Sigmoid colon (tissue), 7 donors: ENCODE measurements at places on chromosomes 7 and 10. TPM values are rescaled to one million over a fixed set of nuclear protein-coding genes. Genes with fewer than 3 reads are reported as not detected.

GRCh38 chr10:117621196-117621595, 78.7 kb downstream of the EMX2 start:
- no peak for DNase-seq

DNA sequence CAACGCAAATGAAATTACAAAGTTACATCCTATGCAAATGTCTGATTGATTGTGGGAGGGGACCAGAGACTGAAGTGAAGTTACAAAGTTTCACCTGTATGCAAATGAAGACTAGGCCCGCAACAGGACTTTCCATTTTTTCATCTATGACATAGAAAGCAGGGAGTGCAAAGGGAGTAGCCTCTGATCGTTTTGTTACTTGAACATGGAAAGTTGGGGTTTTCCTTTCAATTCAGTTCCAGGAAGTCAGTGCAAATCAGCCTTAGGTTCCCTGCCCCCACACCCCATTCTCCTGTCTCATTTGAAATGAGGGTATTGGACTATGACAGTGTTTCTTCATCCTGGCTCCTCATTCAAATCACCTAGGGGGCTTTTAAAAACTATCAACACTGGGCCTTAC, 96.9 kb upstream of the HABP2 start:
- DNase-seq: no peak

DNA sequence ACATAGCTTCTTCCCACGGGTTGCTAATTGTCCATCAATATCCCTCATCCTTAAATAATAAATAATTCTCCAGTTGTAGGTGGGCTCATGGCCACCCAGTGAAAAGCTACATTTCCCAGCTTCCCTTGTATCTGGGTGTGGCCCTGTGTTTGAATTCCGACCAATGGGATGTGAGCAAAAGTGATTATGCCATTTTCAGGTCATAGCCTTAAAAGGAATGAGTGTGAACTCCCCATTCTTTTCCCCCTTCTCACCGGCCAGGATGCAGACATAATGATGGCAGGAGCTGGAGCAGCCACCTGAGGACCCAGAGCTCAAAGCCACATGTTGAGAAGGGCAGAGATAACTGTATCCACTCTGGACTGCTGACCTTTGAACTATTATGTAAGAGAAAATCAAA, 30.3 kb upstream of the CALU start:
- no peak for DNase-seq

DNA sequence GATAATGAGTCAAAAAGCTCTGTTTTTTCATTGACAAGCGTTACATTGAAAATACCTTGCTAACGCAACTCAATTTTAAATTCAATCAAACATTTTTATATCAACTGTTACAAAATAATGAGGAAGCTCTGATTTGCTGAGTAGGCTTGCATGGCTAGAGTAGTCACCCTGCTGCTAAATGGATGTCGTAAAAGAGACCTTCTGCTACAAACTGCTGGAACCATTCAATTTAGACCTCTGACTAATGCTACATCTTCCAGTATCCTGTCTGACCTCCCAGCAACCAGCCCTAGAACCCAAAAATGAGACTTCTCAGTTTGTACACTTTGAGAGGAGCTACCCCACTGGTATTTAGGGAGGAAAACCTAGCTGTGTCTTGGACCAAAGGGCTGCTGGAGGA, 84.0 kb upstream of the ELMO1 start:
- no peak for DNase-seq

GRCh38 chr7:156445997-156446761, 194.4 kb upstream of the RNF32 start:
- DNase-seq: no peak

GRCh38 chr7:47672977-47673381, 91.1 kb upstream of the TNS3 start:
- no peak for DNase-seq

DNA sequence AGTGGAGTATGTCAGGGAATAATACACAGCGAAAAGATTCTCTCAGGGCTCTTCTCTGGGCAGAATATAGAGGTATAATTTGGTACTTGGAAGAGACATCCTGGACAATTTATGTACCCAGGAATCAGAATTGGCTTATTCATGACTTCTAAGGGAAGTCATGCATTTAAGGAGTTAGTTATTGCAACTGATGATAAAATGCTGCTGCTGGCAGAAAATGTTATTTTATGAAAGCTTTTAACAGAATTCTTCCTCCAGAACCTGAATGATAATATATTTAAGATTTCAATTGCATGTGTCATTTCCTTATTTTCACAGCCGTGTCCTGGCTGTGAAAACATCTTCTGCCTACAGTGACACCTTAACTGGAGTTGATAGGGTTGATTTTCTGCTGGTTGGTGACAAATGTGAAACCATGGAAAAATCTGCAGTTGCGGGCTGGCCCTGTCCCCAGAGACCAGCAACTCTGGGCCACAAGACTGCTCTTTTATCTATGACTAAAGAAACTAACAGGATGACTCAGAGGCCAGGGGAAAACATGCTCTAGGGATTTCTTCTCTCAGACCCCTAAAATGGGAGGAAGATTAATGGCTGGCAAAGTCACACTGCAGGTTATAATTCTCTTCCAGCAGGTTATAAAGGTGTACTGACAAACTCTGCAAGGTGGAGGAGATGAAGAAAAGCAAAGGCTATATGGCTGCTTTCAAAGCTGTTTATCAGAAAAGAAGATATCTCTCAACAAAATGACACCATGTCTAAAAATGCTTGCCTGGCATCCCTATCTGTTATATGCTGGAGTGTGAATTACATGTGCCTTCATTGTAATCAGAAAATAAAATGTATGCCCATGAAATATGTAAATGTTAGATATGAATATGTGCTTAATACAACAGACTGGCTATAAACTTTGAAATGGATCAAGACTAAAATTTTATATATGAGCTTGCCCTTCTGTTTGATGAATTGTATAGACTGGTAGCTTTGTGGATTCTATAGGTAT, 12.1 kb upstream of the TRUB1 start:
- DNase-seq: no peak

DNA sequence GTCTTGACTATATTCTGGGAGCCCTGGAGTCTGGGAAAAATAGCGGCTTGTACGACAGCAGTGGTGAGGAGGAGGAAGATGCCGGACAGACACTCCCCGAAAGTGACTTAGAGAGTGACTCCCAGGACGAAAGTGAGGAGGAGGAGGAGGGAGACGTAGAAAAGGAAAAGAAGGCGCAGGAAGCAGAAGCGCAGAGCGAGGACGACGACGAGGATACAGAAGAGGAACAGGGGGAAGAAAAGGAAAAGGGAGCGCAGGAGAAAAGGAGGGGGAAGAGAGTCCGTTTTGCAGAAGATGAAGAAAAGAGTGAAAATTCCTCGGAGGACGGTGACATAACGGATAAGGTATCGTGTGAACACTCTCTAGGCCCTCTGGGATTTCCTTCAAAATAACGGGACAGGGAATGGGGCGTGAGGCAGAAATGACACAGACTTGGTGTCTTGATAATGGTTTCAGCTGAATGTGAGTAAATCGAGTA, 908 bp downstream of the NOM1 start:
- DNase-seq: no peak

DNA sequence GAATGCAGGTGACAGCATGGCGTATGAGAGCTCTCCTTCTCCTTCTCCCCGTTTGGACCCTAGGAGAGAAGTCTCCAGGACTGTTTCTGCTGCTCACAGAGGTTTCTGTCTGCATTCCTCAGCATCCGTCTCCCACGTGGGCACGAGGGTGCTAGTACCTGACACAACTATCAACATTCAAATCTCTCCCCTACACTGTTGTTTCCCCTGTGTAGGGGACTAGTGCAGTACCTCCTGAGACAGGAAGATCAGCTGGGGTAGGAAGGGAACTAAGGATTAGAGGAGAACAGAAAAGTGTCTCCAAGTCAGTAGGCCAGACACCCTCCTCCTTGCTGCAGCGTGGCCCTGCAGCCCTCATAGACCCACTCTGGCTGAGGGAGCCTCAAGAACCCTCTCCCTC, 29.0 kb downstream of the STOX1 start:
- no peak for DNase-seq

- DNase-seq: no peak
These were observed 8.4 kb upstream of the CH25H start for GRCh38 chr10:89215511-89215910.

DNA sequence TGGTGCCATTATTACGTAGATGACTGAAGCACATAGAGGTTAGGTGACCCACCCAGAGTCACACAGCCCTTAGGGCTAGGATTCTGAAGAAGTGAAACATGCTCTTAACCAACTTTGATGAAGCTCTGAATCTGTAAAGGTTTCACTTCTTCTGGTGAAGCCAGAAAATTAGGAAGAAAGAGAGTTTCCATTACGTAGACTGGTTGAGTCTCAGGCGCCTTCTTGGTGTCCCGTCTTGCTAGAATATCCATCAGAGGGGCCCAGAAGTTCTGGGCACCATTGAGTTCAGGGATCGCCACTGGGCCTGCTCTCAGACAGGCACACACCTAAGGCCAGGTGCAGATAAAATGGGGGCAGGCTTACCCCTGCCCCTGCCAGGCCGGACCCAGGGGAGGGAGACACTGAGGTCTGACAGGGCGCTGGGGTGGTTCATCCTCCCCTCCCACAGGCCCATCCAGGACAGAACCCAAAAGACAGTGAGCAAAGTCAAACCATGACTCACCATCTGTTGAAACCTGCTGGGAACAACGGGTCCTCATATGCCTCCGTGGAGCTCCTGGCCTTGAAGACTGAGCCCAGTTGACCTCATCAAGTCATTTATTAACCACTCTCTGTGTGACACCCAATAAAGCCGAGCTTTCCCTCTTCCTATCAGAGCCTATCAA, 33.2 kb downstream of the DRGX start:
- DNase-seq: peak; percentile 42

DNA sequence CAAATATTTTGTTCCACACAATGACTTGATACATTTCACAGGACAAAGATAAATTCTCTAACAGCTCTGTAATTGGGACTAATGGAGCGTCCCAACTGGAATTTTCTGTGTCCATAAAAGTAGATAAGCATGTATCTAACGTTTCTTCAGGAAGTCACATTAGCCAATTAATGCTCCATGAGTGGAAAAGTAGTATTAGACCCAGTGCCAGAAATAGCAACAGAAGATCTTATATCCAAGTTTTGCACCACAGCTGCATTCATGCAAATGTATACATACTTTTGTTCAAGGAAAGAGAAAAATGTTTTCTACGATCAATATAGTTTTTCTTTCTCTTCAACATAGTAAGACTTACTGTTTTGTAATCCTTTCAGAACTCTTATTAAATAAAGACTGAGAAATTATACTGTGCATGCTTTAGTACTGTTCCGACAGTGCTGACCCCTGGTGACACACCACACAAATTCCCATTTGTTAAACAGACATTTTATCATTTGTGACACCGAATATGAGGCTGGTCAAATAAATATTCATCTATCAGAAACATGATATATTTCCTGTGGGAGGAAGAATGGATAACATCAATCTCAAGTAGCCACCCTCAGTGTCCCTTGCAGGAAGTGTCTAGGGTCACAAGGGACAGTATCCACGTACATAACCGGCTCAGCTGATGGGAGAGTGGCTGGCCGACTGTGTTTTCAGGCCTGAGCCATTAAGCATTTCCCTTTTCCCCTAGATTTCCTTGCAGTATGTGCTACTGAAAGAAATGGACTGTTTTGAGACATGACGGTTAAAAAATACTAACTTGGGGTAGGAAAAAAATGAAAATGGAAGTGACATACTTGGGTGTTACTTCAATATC, 102.1 kb upstream of the RSU1 start:
- no peak for DNase-seq

- DNase-seq: no peak
These were observed 293.6 kb upstream of the ZMIZ1 start for GRCh38 chr10:78774999-78775711.

GRCh38 chr10:26706206-26706605, 8.7 kb downstream of the PDSS1 start:
- DNase-seq: no peak

DNA sequence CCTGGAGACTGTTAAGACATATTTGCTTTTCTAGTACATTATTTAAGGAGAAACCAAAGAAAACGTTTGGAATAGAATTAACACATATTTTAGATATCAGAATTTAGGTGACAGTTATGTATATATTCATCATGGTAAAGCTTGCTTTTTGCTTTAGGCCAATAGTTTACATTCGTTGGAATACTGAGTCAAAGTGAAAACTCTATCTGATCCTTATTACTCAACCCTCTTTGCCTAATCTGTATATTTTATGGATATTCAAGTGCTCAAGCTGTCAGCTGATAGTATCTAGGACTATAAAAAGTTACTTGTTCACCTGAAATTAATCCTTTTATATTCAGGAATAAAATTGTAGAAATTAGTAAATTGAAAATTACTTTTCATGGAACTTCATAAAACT, 61.1 kb downstream of the VPS50 start:
- DNase-seq: no peak

DNA sequence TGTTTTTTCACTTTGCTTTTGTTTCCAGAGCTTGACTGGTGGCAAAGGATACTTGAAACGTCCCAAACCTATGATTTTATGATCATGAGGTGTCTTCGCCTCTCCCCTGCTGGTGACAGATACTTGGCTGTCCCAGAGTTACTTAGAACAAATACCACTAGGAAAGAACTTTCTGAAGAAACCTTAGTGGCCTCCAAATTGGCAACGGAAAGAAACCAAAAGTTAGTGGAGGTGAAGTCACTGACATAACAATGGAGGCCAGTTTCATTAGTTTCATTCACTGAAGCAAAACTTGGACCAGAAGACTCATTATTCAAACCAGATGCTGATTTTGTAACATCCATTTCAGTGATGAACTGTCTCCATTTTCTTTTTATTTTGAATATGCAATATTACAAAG, 68.6 kb downstream of the JAZF1 start:
- no peak for DNase-seq

DNA sequence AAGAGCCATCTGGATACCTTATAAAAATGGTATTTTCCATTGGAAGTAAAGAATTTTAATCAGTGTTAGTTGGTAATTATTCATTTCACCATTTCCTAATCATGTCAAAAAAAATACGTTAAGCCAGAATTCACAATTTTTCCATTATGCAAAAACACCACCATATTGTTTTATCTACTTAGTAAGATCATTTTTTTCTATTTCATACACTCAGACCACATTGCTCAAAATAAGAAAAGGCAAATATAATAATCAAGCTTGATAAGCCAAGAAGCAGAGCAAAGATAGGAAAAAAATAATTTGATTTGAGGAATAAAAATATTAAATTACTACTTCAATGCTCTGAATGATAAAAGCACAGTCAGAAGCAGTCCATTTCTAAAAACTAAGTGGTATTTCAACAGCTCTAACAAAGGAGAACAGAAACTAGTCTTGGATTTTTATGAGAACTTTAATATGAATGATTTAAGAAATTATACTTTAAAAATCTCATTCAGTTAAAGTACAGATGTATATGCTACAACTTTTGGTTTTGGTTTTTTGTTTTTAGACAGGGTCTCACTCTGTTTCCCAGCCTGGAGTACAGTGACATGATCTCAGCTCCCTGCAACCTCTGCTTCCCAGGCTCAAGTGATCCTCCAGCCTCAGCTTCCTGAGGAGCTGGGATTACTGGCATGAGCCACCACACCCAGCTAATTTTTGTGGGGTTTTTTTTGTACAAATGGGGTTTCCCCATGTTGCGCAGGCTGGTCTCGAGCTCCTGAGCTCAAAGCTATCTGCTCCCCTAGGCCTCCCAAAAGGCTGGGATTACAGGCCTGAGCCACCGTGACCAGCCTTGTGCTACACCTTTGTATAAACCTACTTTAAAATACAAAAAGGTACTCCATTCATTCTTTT, 46.6 kb downstream of the LRRN3 start:
- no peak for DNase-seq

Gene PTPN20
- total RNA-seq: 3.0 TPM

Gene DMBT1
- under 0.01 TPM for total RNA-seq

Gene SKIDA1
- 3.9 TPM for total RNA-seq

Gene ASAH2
- total RNA-seq: 0.14 TPM

Gene VWC2
- total RNA-seq: under 0.01 TPM

Gene TWIST1
- 3.9 TPM for total RNA-seq

Gene EN2
- not detected for total RNA-seq

Gene NUTM2B
- total RNA-seq: 0.68 TPM

Gene CHCHD1
- total RNA-seq: 32.8 TPM

Gene CFAP58
- 0.55 TPM for total RNA-seq
